ENCODE measurements at places on chromosomes 1 and 21. TPM values are rescaled to one million over a fixed set of nuclear protein-coding genes. Genes with fewer than 3 reads are reported as not detected.
A peak's percentile ranks its signal among the peaks of the same experiment; 100 is the strongest.

HES2 gene
- 5.9 TPM for total RNA-seq

LRRC71 gene
- not detected for total RNA-seq

NPPB gene
- 0.71 TPM for total RNA-seq

TSPAN2 gene
- 29.6 TPM for total RNA-seq

FAM78B gene
- total RNA-seq: 2.9 TPM

PLEKHG5 gene
- total RNA-seq: 30.6 TPM

SPATA46 gene
- not detected for total RNA-seq

DPT gene
- 0.22 TPM for total RNA-seq

- peak overlapping the region; percentile 91 for H3K4me3 ChIP-seq
- peak overlapping the region; percentile 82 for H3K27ac ChIP-seq
- H3K36me3 ChIP-seq: no peaks in the 10 kb centered on the region
- H3K4me1 ChIP-seq: peaks cover 26% of the 10 kb centered on the region
- H3K27me3 ChIP-seq: no peaks in the 10 kb centered on the region
- DNase-seq: peak; percentile 88
Measured at GRCh38 chr1:116418091-116418830, 45.2 kb downstream of the ATP1A1 start.

DNA sequence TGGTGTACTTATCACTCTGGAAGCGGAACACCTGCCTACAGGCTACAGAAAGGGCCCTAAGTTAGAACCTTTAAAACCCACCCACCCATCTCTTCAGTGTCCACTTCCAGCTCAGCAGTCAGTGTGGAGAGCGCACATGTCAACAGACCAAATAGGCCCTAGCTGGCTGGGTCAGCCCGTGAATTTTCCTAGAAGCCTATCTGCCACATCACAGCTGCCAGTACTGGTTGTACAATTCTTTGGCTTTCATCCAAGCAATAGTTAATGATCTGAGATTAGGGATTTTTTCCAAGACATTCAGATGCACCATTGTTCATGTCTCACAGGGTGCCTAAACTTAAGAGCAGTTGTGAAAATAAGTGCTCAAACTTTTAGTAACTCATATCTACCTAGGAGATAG is 197.1 kb downstream of the KCNK2 start:
- no peak for DNase-seq
- no peak overlapping the region for H3K27ac ChIP-seq
- H3K4me3 ChIP-seq: no peak overlapping the region

DNA sequence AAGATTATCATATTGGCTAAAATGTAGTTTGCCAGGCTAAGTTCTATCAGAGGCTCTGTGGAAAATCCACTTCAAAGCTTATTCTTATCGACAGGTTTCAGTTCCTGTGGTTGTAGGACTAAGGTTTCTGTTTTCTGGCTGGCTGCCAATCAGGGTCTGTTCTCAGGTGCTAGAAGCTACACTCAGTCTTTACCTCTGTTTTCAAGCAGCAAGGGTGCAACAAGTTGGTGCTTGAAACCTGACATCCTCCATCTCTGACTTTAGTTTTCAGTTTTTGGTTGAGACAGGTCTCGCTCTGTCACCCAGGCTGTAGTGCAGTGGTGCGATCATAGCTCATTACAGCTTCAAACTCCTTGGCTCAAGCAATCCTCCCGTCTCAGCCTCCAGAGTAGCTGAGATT is 15.3 kb upstream of the TMCO2 start:
- H3K27me3 ChIP-seq: no peaks in the 10 kb centered on the region
- no peak for DNase-seq
- H3K27ac ChIP-seq: no peak overlapping the region
- H3K36me3 ChIP-seq: peaks cover 24% of the 10 kb centered on the region
- H3K4me3 ChIP-seq: no peak overlapping the region
- no peaks in the 10 kb centered on the region for H3K4me1 ChIP-seq

DNA sequence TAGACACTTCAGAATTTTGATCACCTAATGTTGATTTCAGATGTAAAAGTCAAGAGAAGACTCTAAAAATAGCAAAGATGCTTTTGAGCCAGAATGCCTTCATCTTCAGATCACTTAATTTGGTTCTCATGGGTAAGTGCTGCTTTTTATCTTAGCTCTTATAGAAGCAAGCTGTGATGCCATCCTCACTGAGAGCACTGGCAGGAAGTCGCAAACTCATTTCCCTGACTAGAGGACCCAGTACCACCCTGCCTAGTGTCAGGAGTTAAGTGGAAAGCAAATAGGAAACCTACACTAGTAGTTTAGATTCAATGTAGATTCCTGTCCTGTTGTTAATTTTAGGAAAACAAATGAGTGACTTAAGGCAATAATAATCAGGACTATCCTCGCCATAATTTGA is 12.1 kb downstream of the IFNAR2 start:
- no peak for DNase-seq
- no peaks in the 10 kb centered on the region for H3K4me1 ChIP-seq
- H3K4me3 ChIP-seq: no peak overlapping the region
- no peak overlapping the region for H3K27ac ChIP-seq
- peaks cover 31% of the 10 kb centered on the region for H3K36me3 ChIP-seq

DNA sequence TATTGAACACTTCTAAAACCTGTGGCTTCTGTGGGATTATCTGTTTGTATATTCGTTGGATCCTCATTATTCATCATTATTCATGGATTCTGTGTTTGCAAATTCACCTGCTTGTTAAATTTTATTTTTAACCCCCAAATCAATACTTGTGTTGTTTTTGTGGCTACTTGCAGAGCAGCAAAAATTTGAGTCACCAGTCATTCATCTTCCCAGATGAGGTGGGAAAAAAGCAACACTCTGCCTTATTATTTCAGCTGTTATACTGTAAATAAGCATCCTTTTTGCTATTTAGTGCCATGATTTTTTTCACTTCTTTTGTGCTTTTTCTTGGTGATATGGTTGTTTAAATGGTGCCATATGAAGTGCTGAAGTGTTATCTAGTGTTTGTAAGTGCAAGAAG is 56.7 kb downstream of the RASAL2 start:
- H3K36me3 ChIP-seq: peaks cover 4% of the 10 kb centered on the region
- H3K27me3 ChIP-seq: no peaks in the 10 kb centered on the region
- peaks cover 3% of the 10 kb centered on the region for H3K4me1 ChIP-seq

GRCh38 chr1:164605254-164606091 is 46.5 kb downstream of the PBX1 start:
- H3K36me3 ChIP-seq: peaks cover 26% of the 10 kb centered on the region
- no peak for DNase-seq
- H3K4me3 ChIP-seq: no peak overlapping the region
- H3K4me1 ChIP-seq: peaks cover 70% of the 10 kb centered on the region
- no peaks in the 10 kb centered on the region for H3K27me3 ChIP-seq

GRCh38 chr1:51736702-51737101 is 119.8 kb downstream of the OSBPL9 start:
- DNase-seq: no peak
- H3K4me1 ChIP-seq: peaks cover 49% of the 10 kb centered on the region
- H3K4me3 ChIP-seq: peak overlapping the region; percentile 23
- no peaks in the 10 kb centered on the region for H3K27me3 ChIP-seq

DNA sequence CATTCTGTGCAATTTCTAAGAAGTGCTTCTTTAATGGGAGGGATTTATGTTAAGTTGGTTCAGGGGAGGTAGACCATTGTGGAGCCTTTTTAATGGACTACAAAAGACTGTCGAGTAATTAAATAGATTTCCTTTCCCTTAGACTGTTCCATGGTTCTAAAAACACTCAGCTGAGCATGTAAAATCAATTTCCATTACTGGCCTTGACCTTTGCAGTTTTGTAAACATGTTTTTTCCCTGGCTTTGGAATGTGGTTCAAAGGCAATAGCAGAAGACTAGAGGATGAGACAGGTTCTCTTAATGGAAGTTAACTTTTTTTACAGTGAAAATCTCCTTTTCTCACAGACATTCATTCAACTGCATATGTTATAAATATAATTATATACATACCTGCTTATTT is 37.6 kb upstream of the BTG3 start:
- no peaks in the 10 kb centered on the region for H3K36me3 ChIP-seq
- H3K4me3 ChIP-seq: no peak overlapping the region
- no peak overlapping the region for H3K27ac ChIP-seq
- peaks cover 3% of the 10 kb centered on the region for H3K4me1 ChIP-seq

GRCh38 chr1:248114890-248115289 is 19.9 kb downstream of the OR2L13 start:
- no peak for DNase-seq
- H3K36me3 ChIP-seq: no peaks in the 10 kb centered on the region
- H3K27ac ChIP-seq: no peak overlapping the region

DNA sequence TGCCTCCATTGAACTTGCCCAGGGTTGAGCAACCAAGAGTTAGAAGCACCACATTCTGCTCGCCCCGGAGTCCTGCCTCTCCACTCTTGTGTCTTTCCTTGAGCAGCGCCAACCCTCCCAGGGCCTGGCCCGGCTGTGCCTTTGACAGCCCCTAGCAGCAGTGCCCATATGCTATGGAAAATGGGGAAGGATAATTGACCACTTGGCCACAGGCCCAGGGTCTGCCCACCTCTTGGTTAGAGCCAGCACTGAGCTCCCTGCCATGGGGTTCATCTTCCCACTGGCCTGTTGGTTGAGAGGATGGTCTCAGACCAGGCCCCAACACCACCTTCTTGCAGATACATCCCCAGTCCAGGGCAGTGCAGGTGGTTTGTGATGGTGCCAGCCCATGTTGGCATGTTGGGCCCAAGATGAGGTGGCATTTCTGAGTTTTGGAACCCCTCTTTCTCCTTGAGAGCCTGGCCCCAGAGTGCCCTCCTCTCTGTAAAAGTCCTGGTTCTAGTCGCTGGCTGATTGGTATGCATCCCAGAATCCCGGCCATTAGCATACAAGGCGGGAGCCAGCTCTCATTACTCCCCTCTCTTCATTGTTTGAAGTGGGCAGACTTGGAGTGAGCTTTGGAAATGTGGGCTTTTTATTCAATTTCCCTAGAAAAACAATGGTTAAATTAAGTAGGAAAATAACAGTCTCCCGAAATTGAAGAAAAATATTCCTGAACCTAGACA is 7.6 kb downstream of the ARHGEF10L start:
- DNase-seq: no peak
- H3K27me3 ChIP-seq: no peaks in the 10 kb centered on the region
- peaks cover 37% of the 10 kb centered on the region for H3K4me1 ChIP-seq
- H3K4me3 ChIP-seq: no peak overlapping the region

- H3K27me3 ChIP-seq: no peaks in the 10 kb centered on the region
- H3K4me1 ChIP-seq: no peaks in the 10 kb centered on the region
Measured at GRCh38 chr1:10616696-10617095, 141.9 kb downstream of the PEX14 start.
